Stimulated activated CD4-positive, alpha-beta T cell treated with anti-CD3 and anti-CD28 coated beads, TNF-alpha, amount 100 ng/mL, for 1 hour (primary cell): ENCODE measurements at places on chromosomes 7 and 10.

DNA sequence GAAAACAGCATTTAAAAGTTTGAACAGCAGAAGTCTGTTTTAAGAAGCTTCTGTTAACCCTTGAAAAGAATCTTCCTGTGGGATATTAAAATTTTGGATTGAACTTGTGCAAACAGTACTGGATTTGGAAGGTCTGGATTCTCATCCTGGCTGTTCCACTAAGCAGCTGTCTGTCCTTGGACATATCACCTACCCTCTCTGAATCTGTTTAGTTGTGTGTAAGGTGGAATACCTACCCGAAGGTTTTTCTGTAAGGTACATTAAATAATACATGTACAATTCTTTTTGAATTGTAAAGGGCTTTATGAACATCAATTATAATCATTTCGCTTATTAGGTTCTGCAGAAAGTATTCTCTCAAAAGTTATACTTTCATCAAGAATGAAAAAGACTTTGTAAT is 2.2 kb downstream of the PDCD4 start:
- no peak for DNase-seq

GRCh38 chr7:118175740-118176139 is 8.2 kb upstream of the LSM8 start:
- DNase-seq: no peak

DNA sequence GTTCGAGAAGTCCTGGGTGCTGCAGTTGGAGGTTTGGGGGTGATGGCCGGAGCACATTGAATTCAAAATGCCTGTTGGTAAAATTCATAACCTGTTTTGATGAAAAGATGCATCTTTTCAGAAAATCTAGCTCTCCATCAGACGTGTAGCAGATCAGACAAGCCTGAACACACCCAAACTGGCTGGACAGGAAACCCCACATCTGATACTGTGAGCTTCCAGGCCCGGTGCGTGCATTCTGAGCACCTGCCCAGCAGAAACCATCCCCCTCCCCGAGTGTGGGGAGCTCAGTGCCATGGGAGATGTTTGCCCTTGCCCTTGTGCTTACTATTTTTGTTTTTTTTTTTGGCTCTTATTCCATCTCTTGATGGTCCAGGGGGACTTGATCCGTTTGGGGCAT is 417.1 kb downstream of the TCERG1L start:
- DNase-seq: no peak

- no peak for DNase-seq
These were observed 44.8 kb upstream of the SP8 start for GRCh38 chr7:20831451-20831850.

DNA sequence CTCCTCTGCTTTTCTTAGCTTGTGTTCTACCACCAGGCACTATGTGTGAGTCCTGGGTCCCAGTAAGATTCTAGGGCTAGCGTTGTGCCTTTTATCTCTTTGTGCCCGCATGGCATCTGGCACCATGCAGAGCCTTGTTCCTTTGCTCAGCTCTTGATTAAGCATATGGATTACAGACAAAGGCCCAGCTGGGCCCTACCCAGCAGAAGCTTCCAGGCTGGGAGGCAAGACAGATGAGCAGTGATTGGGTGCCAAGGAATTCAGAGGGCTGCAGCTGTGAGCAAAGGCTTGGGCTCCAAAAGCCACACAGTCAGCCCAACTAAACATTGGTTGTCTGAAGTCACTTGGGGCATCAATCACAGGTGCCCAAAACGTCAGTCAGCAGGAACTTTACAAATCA is 2.0 kb downstream of the ACSM6 start:
- DNase-seq: no peak

GRCh38 chr7:55286666-55287065 is 78.5 kb upstream of the LANCL2 start:
- no peak for DNase-seq

- DNase-seq: no peak
These were observed 80.2 kb upstream of the CACNB2 start for GRCh38 chr10:18059826-18060559.

GRCh38 chr10:125008689-125009638 is 67.0 kb downstream of the ZRANB1 start:
- DNase-seq: no peak

- DNase-seq: no peak
These were observed 2.5 kb downstream of the TAS2R5 start for GRCh38 chr7:141792526-141792925.

DNA sequence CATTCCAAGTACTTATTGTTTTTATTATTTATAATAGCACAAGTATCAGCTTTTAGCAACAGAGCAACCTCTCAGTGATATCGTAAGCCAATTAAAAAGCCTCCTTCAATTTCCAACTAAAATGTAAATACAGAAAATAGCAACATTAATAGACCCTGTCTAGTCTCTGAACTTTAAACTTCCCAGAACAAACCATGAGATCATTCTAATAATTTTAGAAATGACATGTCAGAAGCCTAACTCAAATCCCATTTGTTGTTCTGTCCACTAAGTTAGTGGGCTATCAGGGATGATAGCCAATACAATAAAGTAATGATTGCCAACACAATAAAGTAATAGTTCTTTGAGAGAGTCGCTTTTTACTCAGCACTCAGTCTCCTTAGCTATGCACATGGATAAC is 22.3 kb upstream of the LRRN3 start:
- DNase-seq: no peak

DNA sequence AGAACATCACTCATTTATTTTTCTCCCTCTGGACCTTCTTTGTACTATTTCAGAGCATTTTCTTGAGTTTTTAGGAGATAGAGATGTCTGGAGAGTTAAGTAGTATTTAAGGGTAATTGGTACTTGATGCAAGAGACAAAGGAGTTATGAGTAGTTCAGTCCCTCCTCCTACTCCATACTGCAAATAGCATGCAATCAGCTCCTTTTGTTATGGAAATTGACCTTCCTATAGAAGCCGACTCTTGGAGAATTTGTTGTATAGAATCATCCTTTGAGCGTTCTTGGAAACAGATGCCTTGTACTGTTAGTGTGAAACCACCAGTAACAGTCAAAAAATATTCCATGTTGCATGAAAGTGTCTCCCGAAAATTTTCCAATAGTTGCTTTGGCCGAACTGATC is 428.2 kb upstream of the GALNT17 start:
- no peak for DNase-seq

DNA sequence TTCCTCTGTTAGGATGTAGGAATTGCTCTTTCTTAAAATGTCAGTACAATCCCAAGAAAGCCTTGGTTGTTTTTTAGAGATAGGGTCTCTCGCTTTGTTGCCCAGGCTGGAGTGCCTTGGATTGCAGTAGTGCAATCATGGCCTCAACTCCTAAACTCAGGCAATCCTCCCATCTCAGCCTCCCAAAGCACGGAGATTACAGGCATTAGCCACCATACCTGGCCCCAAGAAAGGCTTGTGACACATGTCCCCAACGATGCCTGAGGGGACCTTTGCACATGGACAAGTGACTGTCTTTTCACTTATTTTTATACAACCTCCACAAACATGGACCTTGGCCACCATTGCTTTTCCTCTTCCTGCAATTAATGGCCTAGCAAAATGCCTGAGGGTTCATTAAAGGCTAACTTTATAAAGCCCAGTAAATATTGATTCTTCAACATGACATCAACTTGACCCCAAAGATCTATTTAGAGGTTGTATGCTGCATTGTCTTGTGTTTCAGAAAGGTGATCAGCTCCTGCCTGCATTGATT is 10.0 kb upstream of the SPOCK2 start:
- no peak for DNase-seq

DNA sequence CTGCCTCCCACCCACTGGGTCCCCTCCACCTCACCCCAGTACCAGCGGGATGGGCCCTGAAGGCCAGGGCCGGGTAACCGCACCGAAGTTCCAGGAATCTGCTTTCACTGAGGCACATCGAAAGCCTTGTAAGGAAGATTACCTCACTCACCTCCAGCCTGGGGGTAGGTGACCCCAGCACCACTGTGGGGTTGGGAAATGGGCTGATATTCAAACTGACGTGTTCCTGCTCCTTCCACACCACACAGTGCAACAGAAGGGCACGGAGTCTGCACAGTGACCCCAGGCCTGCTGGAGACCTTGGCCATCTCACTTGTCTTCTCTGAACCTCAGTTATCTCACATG is 29.8 kb downstream of the NPS start:
- no peak for DNase-seq

DNA sequence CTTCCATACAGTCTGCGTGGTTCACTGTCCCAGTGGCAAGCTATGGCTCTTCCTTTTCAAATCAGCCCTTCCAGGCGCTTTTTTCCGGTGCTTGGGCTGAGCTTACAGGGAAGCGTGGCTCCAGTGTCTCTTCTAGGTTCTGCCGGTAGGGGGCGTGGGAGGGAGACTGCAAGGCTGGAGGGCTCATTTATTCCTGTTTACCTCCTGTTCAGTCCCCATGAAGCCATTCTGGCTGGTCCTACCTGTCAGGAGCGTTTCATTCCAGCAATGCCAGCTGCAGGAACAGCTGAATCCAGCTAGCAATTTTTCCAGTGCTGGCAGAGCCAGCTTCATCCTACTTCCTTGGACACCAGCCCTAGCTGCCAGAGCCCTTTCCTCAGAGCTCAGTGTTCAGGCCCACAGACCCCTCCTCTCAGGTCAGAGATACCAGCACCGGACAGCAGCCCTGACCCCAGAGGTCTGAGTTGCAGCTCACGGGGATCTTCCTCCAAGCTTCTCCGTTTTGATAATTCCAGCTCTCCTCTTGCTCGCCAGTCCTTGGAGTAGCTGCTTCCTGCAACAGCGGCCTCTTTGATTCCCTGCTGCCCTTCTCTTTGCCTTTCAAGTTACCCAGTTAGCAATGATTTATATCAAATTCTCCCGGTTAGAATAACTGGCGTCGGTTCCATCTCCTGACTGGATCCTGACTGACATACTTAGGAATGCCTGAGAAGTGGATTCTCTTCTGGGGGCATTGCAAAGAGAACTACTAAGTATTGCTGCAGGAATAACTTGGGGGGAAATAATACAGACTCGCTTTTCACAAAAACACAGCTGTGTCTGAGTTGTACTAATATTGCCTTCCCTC is 129.8 kb downstream of the FRMD4A start:
- no peak for DNase-seq

- peak; percentile 28 for DNase-seq
These were observed 29.0 kb downstream of the AGAP3 start for GRCh38 chr7:151115121-151115835.

GRCh38 chr7:48171202-48171601 is at the start of gene ABCA13:
Gene ABCA13, plus strand, starts transcription at chr7:48171458. Its CDS starts 26 bp downstream, at chr7:48171484.
- DNase-seq: no peak

DNA sequence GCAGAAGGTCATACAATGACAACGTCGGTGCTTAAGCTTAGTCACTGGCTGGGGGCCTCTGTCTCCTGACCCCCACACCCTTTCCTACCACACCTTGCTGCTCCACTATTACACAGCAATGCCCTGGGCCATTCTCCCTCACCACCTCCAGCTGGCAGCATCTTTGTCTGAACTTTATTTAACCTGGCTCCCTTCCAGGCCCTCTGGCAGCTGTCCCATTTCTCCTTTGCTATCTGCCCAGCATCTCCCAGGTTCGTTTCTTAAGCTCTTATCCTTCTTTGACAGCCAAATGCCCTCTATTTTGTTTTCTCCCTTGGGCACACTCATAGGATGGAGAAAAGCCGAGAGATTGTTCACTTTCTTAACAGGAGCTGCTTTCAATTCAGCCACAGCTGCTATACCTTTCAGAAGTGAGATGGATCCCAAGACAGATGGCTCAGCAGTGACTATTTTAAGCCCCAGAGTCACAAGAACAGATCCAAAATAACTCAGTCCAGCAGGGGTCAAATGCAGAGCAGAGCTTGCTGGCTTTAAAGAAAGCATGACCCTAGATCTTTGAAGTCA is 1277.1 kb upstream of the AUTS2 start:
- no peak for DNase-seq

DNA sequence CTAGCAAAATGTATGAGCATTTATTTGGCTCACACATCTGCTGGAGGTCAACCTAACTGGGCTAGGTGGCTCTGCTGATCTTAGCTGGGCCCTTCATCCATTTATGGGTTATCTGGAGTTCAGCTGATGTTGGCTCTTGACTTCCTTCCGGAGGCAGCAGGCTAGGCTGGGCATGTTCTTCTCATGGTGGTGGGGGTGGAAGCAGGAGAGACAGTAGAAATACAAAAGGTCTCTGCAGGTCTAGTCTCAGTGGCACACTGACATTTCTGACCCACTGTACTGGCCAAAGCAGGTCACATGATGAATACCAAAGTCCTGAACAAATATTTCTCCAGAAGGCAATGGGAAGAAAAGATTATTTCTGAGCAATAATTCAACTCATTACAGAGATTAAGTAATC is 334.6 kb downstream of the CRPPA start:
- DNase-seq: no peak

DNA sequence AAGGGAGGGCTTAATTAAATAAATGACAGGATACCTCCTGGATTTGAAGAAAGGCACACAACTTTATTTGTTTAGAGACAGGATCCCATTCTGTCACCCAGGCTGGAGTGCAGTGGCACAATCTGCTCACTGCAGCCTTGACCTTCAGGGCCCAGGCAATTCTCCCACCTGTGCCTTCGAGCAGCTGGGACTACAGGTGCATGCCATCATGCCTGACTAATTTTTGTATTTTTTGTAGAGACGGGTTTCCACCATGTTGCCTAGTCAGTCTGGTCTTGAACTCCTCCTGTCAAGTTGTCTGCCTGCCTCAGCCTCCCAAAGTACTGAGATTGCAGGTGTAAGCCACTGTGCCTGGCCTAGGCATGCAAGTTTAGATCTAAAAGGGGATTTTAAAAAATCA is 272.7 kb upstream of the MBL2 start:
- DNase-seq: no peak

DNA sequence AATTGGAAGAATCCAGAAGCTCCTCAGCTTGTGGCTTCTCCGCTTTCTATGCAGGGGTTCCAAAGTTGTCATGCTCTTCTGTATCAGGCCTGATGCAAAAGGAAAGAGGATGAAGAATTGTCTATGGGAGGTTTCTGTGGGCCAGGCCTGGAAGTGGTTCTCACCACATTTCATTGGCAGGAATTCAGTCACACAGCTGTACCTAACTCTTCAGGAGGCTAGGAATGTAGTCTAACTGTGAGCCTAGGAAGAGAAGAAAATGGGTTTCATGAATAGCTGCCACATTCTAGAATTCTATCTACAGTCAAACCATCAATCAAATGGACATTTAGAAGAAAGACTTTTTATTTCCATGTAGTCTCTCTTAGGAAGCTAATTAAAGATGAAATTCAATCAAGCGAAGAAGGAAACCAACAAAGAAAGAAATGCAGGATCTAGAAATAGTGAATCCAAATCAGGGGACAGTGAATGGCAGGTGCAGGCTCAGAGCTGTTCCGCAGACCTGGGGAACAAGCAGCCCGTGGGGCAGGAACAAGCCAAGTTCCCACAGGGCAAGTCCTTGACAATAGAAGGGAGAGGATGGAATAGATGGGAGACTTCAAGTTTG is 25.4 kb upstream of the USP6NL start:
- no peak for DNase-seq

GRCh38 chr10:22022257-22023032 is 18.9 kb upstream of the DNAJC1 start:
- DNase-seq: peak; percentile 6

DNA sequence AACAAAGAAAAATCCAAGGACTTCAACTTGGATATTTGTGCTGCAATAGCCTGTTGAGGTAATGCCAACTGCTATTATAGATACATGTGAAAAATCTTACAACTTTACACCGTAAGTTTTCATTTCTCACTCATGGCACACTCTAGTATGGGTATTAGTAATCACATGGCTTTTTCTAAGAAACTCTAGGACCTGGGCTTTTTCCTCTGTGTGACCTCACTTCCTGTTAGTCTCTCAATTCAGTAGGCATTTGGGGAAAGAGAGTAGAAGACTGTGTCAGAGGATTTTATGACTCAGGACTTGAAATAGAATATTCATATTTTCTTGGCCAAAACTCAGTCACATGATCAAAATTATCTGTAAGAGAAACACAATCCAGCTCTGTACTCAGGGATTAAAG is 1049.9 kb downstream of the REEP3 start:
- no peak for DNase-seq
